RPMI8226 (cell line): ENCODE measurements at places on chromosomes 5 and 9.

GRCh38 chr9:134169724-134170401 is 5.5 kb upstream of the RNU6ATAC start:
- DNase-seq: no peak

- DNase-seq: no peak
These were observed 12.3 kb downstream of the RNU6ATAC start for GRCh38 chr9:134152022-134152448.

DNA sequence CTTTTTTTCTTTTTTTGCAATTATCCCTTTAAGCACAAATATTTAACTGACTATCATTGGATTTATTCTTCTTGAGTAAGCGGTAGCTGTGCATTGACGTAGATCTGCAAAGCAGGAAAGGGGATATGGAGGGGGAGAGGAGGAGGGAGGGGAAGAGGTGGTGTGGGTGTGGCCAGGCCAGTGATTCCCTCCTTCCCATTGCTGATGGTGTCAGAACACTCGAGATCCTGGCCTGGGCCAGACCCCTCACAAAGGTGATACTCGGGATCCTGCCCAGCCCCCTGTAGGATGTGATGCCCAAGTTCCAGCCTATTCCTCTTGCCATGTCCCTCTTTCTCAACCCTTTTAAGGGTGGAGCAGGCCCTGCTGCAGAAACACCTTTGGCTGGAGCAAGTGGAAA is 9.9 kb downstream of the SLC36A3 start:
- no peak for DNase-seq

DNA sequence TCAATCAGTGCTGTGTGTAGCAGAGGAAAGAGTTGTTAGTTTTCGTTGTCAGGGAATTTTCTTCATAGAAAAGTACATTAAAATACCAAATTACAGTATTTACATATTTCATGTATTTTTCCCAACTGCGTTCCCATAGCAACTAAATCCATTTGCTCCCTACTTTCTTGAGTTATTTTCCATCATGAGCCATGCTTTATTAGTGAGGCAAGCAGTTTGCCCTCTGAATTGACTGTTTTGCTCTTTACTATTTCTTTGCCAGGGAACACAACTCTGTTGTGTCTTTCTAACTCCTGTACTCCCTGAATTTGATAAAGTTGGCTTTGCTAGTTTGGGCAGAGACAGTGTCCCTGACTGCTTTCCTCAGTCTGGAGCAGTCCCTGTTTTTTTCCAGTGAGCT is 276.2 kb upstream of the SLC30A5 start:
- no peak for DNase-seq

DNA sequence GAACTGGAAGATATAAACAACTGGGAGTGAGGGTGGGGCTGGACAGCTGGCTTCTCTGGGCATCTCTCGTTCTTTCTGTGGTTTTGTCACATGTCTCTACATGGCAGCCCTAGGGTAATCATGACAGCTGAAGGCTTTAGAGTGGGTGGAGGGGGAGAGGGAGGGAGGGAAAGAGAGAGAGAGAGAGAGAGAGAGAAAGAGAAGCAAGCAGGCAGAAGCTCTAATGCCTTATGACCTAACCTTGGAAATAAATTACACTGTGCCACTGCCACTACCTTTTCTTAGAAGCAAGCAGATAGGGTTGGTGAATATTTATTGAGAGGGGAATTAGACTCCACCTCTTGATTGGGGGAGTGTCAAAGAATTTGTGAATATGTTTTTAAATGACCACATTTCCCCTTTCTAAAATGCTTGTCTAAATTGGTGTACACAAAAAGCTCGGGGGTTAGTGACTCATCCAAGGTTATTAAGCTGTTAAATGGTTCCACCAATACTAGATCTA is 2.6 kb upstream of the DAPK1 start:
- DNase-seq: no peak

DNA sequence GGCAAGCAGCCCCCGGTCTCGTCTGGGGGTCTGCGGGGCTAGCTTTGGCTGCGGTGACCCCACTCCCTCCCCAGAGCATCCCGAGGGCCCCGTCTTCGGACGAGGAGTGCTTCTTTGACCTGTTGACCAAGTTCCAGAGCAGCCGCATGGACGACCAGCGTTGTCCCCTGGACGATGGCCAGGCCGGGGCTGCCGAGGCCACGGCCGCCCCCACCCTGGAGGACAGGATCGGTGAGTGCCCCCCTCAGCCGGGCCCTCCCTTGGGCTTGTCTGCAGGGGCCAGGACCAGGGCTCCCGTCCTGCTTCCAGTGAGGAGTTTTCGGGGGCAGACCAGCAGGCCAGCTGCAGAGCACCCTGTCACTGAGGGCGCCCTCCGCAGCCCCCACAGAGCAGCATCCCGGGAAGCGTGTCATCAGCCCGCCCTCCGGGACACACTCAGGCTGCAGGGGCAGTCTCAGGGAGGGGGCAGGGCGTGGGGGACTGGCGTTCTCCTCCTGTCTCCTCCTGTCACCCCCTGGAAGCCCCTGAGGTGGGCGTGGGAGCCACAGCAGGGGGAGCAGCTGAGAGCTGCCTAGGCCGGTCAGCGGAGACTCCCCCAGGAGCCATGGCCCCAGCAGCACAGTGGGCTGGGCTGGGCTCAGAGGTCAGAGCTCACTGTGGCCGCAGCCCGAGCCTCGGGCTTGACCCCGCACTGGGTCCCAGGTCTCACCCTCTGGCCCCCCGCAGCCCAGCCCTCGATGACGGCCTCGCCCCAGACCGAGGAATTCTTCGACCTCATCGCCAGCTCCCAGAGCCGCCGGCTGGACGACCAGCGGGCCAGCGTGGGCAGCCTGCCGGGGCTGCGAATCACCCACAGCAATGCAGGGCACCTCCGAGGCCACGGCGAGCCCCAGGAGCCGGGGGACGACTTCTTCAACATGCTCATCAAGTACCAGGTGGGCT is 7.7 kb downstream of the DNLZ start:
- DNase-seq: no peak

DNA sequence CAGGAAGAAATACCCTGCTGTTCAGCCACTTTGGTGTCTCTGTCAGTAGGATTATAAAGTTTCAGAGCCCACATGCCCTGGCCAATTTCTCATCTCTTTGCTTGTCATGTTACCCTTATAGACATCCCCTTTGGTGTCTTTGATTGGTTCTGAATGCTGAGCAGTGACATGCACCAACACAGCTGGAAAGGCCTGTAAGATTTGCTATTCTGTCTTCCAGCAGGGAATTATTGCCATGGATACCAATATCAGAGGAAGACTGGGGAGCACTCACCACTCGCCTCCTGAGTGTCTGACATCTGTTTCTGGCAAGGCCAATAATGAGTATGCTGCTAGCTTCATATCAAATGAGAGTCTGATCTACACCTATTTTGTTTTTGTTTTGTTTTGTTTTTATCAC is 34.4 kb downstream of the RAB3C start:
- DNase-seq: no peak

- no peak for DNase-seq
These were observed 1217.9 kb upstream of the ACO1 start for GRCh38 chr9:31166516-31166915.

- no peak for DNase-seq
These were observed 10.3 kb downstream of the POLK start for GRCh38 chr5:75522025-75522424.

DNA sequence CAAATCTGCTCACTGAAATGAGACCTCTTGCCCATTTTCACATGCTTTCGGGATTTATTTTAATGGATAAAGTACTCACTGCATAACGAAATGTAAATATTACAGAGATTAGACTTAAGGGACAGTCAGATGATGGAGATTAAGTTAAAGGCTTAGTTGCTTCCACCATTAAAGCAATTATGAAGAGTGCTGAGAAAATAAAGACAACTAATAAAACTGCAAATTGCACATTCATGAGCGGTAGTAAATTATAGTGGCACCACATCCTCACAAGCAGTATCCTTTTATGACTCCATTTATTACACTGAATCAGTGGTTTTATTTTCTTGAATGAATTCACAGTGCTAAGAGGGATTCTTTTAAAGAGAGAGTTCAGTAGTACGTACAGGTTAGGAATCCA is 76.2 kb upstream of the TMED7 start:
- DNase-seq: no peak

- no peak for DNase-seq
These were observed 231.2 kb downstream of the CHSY3 start for GRCh38 chr5:130135506-130135905.

DNA sequence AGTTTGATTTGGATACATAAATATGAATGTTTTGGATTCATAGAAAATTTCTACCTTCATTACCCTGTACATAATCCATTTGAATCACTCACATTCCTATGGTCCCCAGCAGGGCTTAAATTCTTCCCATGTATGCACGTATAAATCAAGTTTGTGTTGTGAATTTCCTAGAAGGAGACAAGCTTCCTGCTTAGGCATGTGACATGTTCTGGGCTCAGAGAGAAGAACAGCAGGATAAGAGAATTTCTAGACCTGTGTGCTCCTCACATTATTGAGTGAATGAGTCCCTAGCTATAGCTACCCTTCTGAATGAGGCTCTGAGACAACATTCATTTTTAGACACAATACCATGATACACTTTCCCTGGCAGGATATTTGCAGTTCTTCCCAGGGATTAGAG is 229.1 kb downstream of the YTHDC2 start:
- no peak for DNase-seq

GRCh38 chr5:164207646-164208045 is 702.2 kb downstream of the MAT2B start:
- DNase-seq: no peak

GRCh38 chr9:133458643-133459312 is 1.0 kb upstream of the CACFD1 start:
- no peak for DNase-seq

- no peak for DNase-seq
These were observed 40.3 kb upstream of the GLRX start for GRCh38 chr5:95862671-95863382.

DNA sequence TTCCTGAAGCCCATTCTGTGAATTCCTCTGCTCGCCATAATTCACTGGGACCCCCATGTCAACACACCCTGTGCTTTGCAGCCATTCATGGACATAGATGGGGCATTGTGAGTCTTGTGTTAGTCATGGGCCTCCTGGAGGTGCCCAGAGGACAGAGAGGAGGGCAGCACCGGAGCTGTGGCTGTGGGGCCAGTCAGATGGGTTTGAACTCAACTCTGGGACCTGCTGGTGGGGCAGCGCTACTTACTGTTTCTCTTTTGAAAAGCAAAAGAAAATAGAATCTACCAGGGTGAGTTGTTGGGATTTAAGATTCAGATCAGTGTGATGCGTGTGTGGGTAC is 11.3 kb upstream of the EXOC3 start:
- DNase-seq: no peak

GRCh38 chr9:77475641-77476473 is 172.3 kb downstream of the GNA14 start:
- no peak for DNase-seq

DNA sequence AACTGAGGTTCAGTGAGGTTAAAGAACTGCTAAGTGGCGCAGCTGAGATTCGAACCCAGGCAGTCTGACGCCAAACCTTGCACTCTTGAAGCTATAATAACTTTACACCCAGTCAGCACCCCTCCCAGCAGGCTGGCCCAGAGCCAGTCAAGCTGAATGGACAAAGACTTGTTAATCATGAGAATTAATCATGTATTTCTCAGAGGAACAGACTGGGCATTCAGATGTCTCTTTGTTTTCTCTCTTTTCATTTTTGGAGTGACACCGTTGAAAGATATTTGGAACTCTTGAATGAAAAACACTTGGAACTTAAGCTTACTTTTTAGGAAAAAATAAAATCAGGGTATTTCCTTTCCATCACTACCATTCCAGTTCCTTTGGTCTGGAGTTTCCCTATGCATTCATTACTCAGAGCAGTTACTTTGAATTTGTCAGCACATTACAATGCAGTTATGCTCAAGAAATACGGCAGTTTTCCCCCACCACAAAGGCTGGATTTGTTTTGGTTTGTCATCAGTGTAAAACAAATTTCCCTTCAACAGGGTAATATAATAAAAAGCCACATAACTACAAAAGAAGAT is 22.6 kb upstream of the MAMDC2 start:
- DNase-seq: no peak

- DNase-seq: no peak
These were observed 33.2 kb upstream of the ENHO start for GRCh38 chr9:34555936-34556525.

GRCh38 chr5:6373081-6373846 is 5.1 kb downstream of the MED10 start:
- no peak for DNase-seq

DNA sequence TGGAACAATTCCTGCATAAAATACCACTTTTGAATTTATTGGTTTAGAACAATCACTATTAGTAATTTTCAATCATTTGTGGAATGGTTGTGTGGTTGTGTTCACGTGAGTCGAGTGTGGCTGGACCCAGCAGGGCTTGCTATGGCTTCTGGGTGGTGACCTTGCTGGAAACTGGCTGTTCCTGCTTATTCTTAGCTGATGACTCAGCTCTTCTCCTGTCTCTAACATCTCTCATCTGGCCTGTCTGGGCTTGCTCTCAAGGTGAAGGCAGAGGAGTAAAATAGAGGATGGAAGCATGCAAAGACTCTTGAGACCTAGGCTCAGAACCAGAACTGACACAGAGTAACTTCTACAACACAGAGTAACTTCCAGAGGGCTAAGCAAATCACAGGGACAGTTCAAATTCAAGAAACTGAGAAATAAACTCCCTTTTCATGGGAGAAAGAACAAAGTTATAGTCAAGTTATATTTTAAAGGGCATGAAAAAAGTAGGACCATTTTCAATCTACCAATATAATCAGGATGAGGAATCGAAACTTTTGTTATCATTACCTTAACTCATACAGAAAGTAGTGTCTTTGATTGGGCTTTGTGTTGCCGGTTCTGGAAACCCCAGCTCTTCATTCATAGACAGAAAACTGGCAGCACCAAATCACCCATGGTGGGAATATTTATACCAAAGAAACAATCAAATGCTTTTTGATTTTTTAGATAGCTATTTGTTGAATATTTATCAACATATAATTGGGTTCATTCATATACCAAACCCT is 665.1 kb downstream of the CDH18 start:
- DNase-seq: peak; percentile 31

GRCh38 chr9:134130503-134131375 is 5.1 kb upstream of the WDR5 start:
- no peak for DNase-seq

DNA sequence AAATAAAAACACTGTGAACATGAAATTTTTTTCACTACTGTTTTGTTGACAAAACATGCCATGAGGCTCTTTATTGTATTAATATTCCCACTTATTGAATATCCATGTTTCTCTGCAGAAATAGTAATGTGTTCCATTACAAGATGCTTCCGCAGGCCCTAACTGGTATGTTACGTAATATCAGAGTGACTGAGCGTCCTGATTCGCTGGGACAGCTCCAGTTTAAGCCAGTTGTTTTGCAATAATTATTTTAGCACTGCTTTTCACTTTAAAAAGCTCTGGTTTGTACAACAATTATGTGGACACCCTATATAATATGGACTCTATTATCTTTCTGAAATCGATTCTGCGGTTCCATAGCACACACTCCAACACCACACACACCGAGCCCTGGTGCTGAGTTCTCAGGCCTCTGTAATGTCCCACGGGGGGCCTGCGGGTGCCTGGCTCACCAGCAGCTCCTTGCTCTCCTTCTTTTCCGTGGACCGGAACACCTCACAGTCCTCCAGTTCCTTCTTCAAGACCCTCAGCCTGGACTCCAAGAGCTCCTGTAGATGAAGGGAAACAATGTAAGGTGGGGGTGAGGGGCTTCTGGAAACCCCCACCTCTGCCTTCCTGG is 1.8 kb downstream of the TRIM7 start:
- no peak for DNase-seq
